SJCRH30 (cell line): ENCODE measurements at places on chromosomes 1 and 21. TPM values are rescaled to one million over a fixed set of nuclear protein-coding genes. Genes with fewer than 3 reads are reported as not detected.

DNA sequence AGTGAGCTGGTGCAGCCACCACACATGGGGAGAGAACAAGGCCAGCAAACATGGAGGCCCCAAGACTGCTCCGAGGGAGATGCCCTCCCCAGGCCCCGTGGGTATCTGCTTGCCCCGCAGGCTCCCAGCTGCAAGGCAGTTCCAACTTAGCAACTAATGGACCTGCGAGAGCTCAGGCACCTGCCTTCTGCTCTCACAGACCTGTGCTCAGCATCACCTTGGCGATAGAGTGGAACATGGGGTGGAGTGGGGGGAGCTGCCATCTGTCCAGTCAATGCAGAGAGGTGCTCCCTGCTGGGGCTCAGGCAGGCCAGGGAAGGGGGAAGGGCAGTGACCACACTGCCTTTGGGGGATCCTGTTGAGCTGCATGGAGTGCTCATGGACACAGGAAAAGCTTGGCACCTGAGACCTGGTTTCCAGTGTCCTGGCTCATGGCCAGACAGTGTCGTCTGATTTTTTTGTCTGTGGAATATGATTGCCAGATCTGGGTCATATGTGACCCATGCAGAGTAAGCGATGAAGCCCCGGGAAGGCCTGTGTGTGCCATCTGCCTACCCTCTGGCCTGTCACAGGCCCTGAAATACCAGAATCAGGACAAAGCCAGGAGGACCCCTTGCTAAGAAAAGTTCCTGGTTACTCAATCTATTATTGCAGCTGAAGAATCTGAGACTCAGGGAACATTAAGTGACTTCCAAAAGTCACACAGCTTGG is 39.9 kb upstream of the TENT5C start:
- H3K4me1 ChIP-seq: no peaks in the 10 kb centered on the region
- no peaks in the 10 kb centered on the region for H3K27me3 ChIP-seq
- H3K36me3 ChIP-seq: no peaks in the 10 kb centered on the region
- no peak overlapping the region for H3K4me3 ChIP-seq
- no peak for DNase-seq

DNA sequence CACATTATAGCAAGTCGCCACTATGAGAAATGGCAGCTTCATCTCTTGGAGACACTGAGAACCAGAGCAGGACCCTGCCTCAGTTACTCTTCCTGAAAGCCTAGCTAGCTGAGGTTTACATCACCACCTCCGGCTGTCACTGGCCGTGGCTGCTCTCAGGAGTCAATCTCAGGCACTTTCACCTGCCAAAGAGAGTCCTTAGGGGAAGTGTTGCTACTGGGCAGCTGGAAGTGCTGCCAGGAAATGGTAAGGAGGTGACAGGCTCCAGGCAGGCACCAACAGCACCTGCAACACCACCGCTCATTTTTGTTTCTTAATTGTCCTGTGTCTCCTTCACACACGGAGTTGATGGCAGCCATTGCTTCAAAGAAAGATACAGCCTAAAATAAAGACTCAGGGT is 92.5 kb downstream of the DSCAM start:
- H3K4me1 ChIP-seq: no peaks in the 10 kb centered on the region
- no peak for DNase-seq
- H3K27me3 ChIP-seq: peaks cover 3% of the 10 kb centered on the region; the same call in 1 of the 2 replicates
- H3K27ac ChIP-seq: no peak overlapping the region

DNA sequence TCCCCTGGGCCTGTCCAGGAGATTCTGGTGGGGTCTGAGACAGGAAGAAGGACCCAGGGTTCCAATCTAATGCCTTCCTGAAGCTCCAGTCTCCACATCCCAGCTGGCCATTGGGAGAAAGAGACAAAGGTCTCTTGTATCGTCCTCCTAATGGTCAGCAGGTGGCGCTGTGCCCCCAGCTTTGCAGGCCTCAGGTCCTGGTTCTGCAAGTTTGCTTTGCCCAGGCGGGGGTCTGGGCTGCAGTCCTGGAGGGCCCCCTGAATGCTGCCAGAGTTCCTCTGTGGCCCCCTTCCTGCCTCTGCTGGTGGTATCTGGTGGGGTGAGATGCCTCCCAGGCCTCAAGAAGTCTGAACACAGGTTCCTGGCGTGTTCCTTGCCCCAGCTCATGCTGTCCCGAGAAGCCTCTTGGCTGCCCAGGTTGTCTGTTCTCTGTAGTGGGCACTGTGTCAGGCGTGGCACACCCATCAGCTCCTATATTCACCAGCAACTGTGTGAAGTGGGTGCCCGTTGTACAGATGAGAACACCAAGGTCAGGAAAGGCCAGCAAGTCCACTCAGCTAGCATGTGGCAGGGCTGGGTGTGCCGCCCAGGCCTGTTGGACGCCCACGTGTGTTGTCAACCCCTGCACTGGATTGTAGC is 33.8 kb upstream of the CSF3R start:
- peaks cover 44% of the 10 kb centered on the region for H3K27me3 ChIP-seq
- H3K4me3 ChIP-seq: no peak overlapping the region
- H3K36me3 ChIP-seq: no peaks in the 10 kb centered on the region

- no peak overlapping the region for H3K27ac ChIP-seq
- H3K27me3 ChIP-seq: no peaks in the 10 kb centered on the region
- H3K36me3 ChIP-seq: no peaks in the 10 kb centered on the region
- no peaks in the 10 kb centered on the region for H3K4me1 ChIP-seq
- no peak overlapping the region for H3K4me3 ChIP-seq
These were observed 325.6 kb downstream of the TTLL7 start for GRCh38 chr1:83673312-83673711.

DNA sequence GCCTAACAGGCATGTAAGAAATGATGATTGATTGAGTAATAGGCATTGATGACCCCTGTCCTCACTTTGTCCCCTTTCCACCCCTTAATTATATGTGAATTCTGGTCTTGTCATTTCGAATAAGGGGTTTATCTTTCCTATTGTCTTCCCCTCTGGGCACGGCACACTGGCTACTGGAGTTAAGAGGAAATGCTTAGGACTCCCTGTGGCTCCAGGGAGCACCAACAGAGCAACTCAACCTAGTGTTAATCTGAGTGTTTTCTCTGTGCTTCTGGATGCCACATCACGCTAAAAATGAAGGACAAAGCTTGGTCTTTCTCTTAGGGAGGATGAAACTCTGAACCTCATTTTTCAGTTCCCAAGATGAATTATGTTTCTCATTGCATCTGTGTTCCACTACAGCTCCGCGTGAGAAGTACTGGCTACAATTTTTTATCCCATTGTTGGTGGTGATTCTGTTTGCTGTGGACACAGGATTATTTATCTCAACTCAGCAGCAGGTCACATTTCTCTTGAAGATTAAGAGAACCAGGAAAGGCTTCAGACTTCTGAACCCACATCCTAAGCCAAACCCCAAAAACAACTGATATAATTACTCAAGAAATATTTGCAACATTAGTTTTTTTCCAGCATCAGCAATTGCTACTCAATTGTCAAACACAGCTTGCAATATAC is 5.3 kb downstream of the FCER1A start:
- H3K4me1 ChIP-seq: no peaks in the 10 kb centered on the region
- DNase-seq: no peak
- no peak overlapping the region for H3K4me3 ChIP-seq
- H3K27me3 ChIP-seq: no peaks in the 10 kb centered on the region

DNA sequence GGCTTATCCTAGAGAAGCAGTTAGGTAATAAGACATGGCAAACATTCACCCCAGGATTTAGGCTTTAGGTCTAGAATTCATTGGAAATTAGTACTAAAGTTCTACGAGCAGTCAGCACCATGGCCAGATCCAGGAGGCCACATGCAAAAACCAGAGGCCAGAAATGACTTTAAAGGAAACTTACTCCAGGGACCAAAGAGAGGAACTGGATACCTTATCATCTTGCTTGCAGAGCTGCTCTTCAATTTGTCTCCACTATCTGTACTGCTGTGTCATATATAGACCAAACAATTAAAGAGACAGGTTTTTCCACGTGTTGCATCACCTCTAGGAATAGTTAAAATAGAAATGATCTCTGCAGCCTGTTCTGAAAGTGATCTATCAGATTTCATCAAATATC is 127.8 kb downstream of the LMX1A start:
- no peaks in the 10 kb centered on the region for H3K27me3 ChIP-seq
- H3K4me1 ChIP-seq: no peaks in the 10 kb centered on the region
- H3K27ac ChIP-seq: no peak overlapping the region
- DNase-seq: peak; percentile 38
- H3K36me3 ChIP-seq: no peaks in the 10 kb centered on the region

GRCh38 chr1:197660389-197660788 is 114.9 kb downstream of the DENND1B start:
- no peaks in the 10 kb centered on the region for H3K27me3 ChIP-seq
- no peak for DNase-seq
- H3K36me3 ChIP-seq: no peaks in the 10 kb centered on the region
- no peaks in the 10 kb centered on the region for H3K4me1 ChIP-seq
- no peak overlapping the region for H3K27ac ChIP-seq
- no peak overlapping the region for H3K4me3 ChIP-seq

DNA sequence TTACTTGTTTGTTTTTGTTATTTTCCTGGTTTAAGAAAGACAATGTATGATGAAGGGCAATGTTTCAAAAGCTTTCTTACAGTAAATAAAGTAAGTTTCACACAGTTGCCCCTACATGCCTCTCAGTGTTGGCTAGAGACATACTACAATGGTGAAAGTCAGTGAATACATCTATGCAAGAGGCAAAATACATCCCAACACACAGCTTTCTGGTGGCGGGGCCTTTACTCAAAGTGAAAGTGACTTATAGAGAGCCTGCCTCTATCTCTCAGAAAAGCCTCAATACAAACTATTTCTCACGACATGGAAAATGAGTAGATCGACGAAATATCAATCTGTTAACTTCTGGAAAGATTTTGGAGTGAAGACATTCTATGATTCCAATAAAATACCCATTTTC is 122.3 kb downstream of the SLC30A10 start:
- H3K27ac ChIP-seq: no peak overlapping the region
- H3K27me3 ChIP-seq: no peaks in the 10 kb centered on the region
- no peak overlapping the region for H3K4me3 ChIP-seq
- no peaks in the 10 kb centered on the region for H3K36me3 ChIP-seq
- no peak for DNase-seq

- no peak overlapping the region for H3K27ac ChIP-seq
- H3K27me3 ChIP-seq: no peaks in the 10 kb centered on the region
- H3K4me1 ChIP-seq: peaks cover 8% of the 10 kb centered on the region
- H3K4me3 ChIP-seq: no peak overlapping the region
- no peaks in the 10 kb centered on the region for H3K36me3 ChIP-seq
- DNase-seq: no peak
These were observed 241.6 kb downstream of the BACH1 start for GRCh38 chr21:29540289-29540688.

GRCh38 chr1:165114889-165115285 is 241.6 kb downstream of the LMX1A start:
- no peak for DNase-seq
- H3K36me3 ChIP-seq: no peaks in the 10 kb centered on the region
- H3K4me3 ChIP-seq: no peak overlapping the region
- no peaks in the 10 kb centered on the region for H3K27me3 ChIP-seq

DNA sequence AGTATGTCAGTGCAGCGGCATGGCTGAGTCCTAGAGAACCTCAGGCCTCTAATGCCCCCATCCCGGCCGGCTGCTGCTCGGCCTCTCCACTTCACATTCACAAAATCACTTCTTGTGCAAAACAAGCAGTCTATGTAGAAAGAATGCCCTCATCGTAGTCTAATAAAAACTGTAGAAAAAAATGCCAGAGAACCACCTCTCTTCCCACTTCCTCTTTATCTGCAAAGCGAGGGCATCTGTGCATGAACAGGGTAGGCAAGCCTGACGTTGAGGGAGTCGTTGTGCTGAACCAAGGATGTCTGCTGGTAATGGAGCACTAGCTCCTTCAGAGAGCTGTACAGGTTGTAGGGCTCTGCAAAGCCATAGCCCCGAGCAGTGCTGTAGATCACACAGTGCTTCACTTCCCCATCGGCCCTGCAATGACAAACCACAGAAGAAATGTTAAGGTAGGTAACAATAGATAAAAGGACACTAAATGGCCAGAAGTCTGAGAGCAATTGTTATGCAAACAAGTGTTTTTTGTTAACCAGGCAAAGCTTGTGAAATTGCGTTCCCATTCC is 88.9 kb downstream of the PIK3R3 start:
- no peaks in the 10 kb centered on the region for H3K4me1 ChIP-seq
- DNase-seq: no peak
- H3K27me3 ChIP-seq: no peaks in the 10 kb centered on the region

DNA sequence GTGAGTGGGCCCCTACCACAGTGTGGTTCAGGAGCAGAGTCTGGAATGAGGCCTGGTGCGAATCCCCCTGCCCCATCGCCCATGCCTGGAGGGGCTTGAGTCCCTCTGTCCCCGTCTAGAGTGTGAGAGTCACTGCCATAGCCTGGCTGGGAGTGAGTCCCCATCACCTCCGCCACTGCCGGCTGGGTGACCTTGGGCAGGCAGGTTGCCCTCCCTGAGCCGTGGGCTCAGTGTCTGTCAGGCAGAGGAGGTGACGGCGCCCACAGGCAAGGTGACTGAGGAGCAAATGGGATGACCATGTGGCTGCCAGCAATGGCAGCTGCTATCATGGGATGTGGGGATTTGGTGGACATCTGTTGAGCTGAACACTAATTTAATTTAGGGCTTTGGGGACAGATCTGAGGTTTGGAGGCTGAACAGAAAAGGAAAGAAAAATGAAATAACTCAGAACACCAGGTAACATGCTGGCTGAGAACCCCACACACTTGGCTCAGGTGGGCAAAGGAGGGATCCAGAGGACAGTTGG is 38.1 kb upstream of the GPR153 start:
- peaks cover 44% of the 10 kb centered on the region for H3K4me1 ChIP-seq
- H3K27ac ChIP-seq: peak overlapping the region; percentile 79
- H3K36me3 ChIP-seq: peaks cover 10% of the 10 kb centered on the region
- H3K27me3 ChIP-seq: no peaks in the 10 kb centered on the region
- peak; percentile 52 for DNase-seq
- H3K4me3 ChIP-seq: no peak overlapping the region

DNA sequence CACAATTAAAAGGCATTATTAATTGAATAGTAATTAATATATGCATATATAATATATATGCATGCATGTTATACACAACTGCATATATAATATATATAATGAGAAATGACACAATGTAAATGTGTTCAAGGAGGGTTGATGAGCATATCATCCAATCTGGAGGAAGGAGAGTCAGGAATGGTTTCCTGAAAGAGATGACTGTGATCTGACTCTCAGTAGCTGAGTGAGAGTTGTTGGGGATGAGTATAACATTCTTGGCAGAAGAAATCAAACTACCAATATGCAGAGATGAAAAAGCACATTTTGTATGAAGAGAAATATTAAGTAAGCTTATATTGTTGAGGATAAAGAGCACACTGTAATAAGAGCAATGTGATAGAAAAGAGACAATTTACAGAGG is 37.3 kb downstream of the F13B start:
- no peaks in the 10 kb centered on the region for H3K36me3 ChIP-seq
- H3K27ac ChIP-seq: no peak overlapping the region
- no peak for DNase-seq
- H3K27me3 ChIP-seq: no peaks in the 10 kb centered on the region
- no peaks in the 10 kb centered on the region for H3K4me1 ChIP-seq
- no peak overlapping the region for H3K4me3 ChIP-seq

GRCh38 chr1:14948112-14948652 is 205.4 kb upstream of the TMEM51 start:
- no peaks in the 10 kb centered on the region for H3K36me3 ChIP-seq
- no peak overlapping the region for H3K4me3 ChIP-seq
- DNase-seq: no peak
- no peak overlapping the region for H3K27ac ChIP-seq
- H3K4me1 ChIP-seq: peaks cover 19% of the 10 kb centered on the region
- no peaks in the 10 kb centered on the region for H3K27me3 ChIP-seq

GRCh38 chr1:182493063-182493462 is 43.1 kb downstream of the RGSL1 start:
- no peaks in the 10 kb centered on the region for H3K27me3 ChIP-seq
- no peak overlapping the region for H3K27ac ChIP-seq
- no peak for DNase-seq
- no peaks in the 10 kb centered on the region for H3K36me3 ChIP-seq

The OR2T35 gene
- total RNA-seq: not detected in 2 replicates

The SLFNL1 gene
- total RNA-seq: 0.18 and 0.26 TPM in 2 replicates

The GCSAML gene
- total RNA-seq: not detected in 2 replicates

The TDRD10 gene
- not detected in 2 replicates for total RNA-seq

The RPE65 gene
- total RNA-seq: 0.06 and 0.13 TPM in 2 replicates

The TMEM52 gene
- 0.61 and 1.0 TPM in 2 replicates for total RNA-seq

The PTPN22 gene
- total RNA-seq: 1.4 and 2.0 TPM in 2 replicates

The IFI44L gene
- 0.43 and 0.67 TPM in 2 replicates for total RNA-seq
